Cardiac muscle cell (in vitro differentiated cells and primary cell): ENCODE measurements at places on chromosomes 2 and 18.
A peak's percentile ranks its signal among the peaks of the same experiment; 100 is the strongest.

DNA sequence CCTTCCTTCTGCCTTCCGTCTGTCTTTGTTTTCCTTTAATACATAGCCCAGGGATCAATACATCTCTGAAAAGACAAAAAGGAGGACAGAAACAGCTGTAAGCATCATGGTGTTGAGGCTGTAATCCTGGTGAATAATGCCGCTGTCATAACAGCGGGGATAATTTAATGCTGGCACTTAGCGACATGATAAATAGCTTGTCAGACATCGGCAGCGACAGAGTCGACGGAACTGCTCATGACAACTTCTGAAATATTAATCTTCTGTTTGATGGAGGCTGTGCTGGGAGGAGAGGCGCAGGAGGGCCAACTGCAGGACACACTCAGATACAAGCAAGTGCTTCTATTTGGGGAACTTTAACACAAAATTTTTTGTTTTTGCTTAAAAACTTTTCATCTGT lies 602.2 kb downstream of the GALR1 start:
- no peak for DNase-seq

DNA sequence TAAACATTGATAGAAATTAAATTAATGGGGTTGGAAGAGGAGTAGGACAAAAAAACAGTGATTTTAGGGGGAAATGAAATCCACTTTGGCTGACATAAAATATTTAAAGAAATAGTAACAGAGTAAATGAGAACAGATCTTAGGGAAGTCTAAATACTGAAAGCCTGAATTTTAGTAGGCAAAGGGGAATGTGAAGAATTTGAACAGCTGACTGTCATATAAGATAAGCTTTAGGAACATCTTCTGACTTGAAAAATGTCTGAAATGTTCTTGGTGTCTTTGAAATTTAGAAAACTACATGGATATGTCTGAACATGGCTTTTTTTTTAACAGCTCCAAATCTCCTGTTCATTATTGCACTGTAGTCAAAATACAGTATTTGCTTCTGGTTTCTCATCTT lies 150.3 kb downstream of the CALCRL start:
- peak; percentile 13 for DNase-seq

GRCh38 chr2:144510294-144510991 lies 9.5 kb downstream of the ZEB2 start:
- DNase-seq: peak; percentile 58

DNA sequence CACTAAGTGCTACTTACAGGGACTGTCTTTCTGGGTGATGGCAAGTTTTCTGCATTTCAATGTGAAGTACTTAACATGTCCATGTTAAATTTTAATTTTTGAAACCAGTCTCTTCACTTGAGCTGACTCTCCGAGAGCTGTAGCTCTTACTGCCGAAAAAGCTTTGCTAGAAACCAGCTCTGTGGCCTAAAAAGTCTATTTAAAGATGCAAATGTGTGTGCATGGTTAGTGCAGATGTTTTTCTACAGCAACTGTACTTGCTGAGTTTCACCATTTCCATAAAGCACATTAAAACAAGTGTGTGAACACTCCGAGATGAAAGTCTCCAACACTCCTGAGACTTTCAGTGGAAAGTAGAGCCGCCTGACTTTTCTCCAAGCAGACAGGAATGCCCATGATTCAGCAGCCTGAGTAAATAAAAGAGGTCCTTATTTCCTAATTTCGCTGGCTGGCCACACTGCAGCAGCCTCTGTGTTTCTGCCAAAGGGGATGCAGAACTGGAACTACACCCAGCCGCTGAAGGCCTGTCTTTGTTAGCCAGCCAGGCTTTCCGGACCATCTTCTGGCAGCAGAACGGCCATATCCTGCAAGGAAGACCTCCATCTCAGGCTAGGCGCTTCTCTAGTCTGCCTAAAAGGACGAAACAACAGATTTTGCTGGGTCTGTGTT lies 121.2 kb downstream of the ZNF521 start:
- no peak for DNase-seq

- no peak for DNase-seq
Measured at GRCh38 chr2:151796774-151797173, 31.4 kb downstream of the ARL5A start.

DNA sequence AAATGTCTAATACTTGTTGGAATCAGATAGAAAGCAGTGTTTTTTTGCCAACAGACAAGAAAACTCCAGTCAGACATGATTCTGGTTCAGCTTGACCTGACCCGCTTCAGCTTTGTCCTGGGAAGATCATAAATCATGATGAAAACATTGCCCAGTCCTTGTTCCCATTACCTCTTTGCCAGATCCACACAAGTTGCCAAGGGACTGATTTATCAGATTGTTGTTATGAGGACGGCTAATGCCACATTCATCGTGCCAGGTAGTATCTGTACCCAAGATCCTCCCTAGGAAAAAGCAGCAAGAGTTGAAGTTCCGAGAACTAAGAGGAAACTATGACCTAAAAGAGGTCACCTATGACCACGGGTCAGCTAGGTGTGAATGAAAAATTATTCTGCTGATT lies 39.0 kb downstream of the SLC40A1 start:
- no peak for DNase-seq
